ENCODE measurements at places on chromosomes 5 and 9.

- DNase-seq, result no peak
Measured at GRCh38 chr5:158635565-158635964, 464.2 kb downstream of the EBF1 start.

DNA sequence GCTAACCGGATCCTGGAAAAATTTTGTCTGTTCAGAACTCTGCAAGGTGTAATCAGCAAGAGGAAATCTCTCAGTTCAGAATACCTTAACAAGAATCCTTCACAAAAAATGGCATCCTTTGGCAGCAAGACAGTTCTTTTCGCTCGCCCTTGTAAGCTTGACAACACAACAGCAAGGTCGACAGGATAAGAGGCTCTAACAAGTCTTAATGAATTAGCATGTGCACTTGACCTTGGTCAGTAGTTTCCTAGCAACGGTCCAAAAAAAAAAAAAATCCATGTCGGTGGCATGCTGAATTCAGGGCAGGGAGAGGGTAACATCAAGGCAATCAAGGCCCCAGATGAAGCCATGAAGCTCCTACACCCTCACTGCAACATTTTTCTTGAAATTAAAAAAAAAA lies 172.8 kb downstream of the APBA1 start:
- no peak for DNase-seq

DNA sequence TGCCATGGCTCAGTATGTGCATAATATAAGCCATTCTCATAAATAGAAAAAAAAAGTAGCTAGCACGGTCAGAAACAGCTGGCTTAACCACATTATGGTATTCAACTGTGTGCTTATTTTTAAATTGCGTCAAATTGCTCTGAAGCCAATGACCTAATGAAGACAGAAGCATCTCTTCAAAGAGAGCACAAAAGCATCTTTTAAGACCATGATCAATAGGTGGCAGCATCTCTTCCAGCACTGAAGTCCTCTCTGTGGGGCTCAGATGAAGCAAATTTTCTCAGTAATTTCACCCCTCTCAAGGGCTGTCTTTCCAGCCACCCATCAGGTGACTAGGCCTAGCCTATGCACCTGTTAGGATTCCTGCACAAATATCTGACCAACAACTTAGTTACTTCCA lies 251.4 kb downstream of the GLIS3 start:
- no peak for DNase-seq

DNA sequence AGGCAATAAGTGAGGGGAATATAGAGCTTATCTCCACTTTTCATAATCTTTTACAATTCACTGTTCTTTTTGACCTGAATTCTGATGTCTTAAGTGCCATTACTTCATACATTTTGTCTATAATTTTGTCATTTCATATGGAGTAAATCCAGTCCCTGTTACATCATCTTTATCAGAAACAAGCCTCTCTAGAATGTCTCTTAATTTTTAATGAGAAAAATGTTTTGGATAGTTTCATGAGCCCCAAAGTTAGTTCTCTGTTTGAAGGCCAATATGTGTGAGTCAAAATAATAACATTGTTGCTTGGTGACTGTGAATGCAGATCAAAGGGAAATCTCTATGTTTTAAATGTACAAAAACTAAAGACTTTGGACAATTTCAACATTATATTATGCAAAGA lies 329.6 kb upstream of the ARRDC3 start:
- no peak for DNase-seq

- no peak for DNase-seq
Measured at GRCh38 chr5:122639864-122640263, 135.0 kb upstream of the SNX2 start.

DNA sequence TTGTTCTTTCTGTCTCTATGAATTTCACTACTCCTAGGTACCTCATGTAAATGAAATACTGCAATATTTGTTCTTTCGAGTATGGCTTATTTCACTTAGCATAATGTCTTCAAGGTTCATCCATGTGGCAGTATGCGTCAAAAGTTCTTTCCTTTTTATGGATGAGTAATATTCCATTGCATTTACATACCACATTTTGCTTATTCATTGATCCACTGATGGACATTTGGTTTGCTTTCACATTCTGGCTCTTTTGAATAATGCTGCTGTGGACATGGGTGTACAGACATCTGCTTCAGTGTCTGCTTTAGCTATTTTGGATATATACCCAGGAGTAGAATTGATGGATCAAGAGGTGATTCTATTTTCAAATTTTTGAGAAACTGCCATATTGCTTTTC lies 144.2 kb upstream of the PAPPA start:
- DNase-seq, result no peak

GRCh38 chr9:14846871-14847311 lies 63.3 kb downstream of the FREM1 start:
- no peak for DNase-seq

- DNase-seq, result no peak
Measured at GRCh38 chr9:123070198-123070597, 36.7 kb downstream of the GPR21 start.

DNA sequence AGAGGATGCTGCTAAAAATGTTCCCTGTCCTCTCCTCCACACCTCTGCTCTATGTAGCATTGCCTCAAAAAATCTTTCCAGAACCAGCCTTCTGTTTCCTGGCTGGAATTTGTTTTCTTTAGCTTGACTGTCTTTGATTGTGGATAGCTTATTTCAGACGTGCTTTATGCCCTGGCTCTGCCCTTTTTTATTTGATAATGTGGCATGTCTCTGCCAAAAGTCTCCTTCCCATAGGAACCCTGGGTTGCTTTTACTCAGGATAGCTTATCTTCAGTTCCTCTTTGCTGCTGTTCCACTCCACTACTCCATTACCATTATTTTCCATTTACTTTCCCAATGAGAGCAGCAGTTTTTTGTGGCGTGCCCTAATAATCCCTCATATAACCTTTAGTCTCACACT lies 885 bp upstream of the TMEM252 start:
- DNase-seq, result no peak

GRCh38 chr5:14308384-14309154 lies 165.4 kb downstream of the TRIO start:
- no peak for DNase-seq

- no peak for DNase-seq
Measured at GRCh38 chr9:95801797-95802196, 73.7 kb upstream of the ERCC6L2 start.

GRCh38 chr9:137076636-137077009 lies 694 bp upstream of the UAP1L1 start:
- no peak for DNase-seq

DNA sequence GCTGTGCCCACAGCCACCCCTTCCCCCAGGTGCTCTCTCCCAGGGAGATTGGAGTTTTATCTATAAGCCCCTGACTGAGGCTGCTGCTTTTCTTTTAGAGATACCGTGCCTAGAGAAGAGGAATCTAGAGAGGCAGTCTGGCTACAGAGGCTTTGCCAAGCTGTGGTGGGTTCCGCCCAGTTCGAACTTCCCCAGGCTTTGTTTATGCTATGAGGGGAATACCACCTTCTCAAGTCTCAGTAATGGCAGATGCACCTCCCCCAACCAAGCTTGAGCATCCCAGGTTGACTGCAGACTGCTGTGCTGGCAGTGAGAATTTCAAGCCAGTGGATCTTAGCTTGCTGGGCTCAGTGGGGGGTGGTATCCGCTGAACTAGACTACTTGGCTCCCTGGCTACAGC lies 157.4 kb downstream of the CAAP1 start:
- no peak for DNase-seq

DNA sequence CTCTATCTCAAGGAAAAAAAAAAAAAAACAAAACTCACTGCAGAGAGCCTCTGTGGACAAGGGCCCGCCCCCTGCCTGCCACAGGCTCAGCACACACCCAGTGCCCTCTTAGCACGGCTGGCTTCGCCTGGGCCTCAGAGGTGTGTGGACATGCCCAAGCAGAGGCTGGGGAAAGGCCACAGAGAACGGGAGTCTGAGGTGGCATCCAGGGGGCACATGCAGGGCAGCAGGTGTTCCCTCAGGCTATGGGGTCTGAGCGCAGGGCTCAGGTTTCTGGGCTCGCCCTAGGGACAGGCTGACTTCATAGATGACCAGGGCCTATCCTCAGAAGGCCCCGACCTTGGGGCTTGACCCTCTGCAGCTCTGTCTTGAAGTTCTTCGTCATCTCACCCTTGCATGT lies 138.7 kb downstream of the ZNF354C start:
- DNase-seq, result no peak

GRCh38 chr5:67774267-67774552 lies 441.3 kb upstream of the PIK3R1 start:
- DNase-seq, result no peak

- no peak for DNase-seq
Measured at GRCh38 chr5:129046151-129046550, 48.4 kb upstream of the ISOC1 start.

- no peak for DNase-seq
Measured at GRCh38 chr5:22844155-22844554, 9.0 kb downstream of the CDH12 start.

DNA sequence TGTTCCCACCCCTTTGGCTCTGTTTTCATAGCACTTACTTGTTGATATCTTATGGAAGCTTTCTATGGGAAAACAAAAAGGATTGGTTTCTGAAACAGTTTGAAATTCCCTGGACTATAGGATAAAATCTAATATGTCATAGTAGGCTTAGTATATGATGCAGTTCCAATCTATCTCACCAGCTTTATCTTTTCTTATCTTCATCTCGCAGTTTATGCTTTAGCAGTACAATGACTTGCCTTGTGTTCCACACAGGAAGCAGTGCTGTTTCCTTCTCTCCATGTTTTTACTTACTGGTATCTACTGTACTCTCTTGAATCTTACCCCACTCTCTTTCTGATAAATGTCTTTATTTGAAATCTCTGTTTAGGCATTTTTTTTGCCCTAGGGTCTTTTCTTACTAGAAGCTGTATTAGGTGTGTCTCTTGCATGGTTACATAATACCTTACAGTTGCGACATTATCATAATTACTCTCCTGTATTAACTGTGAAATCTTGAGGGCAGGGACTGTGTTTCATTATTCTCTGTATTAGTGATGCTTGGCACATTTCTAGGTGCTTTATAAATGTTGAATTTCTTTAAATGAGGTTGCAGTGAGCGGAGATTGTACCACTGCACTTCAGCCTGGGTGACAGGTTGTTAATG lies 76.3 kb downstream of the FOCAD start:
- DNase-seq, result no peak

DNA sequence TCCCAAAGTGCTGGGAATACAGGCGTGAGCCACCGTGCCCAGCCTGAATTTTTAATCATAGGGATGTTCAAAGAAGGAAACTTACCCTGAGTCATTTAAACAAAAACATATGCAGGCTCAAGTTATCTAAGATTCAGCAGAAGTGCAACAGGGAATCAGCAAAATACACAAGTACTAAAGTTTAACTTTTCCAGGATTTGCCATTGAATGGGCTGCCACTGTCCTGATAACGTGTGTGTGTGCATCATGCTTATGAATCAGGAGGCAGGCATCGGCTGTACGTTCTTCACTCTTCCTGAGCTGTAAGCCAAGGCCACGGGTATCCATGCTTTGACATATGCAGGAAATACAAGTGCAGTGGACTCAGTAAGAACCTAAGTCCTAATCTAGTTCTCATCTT lies 48.8 kb upstream of the FST start:
- no peak for DNase-seq

GRCh38 chr5:179287071-179287470 lies 58.2 kb downstream of the ADAMTS2 start:
- no peak for DNase-seq

DNA sequence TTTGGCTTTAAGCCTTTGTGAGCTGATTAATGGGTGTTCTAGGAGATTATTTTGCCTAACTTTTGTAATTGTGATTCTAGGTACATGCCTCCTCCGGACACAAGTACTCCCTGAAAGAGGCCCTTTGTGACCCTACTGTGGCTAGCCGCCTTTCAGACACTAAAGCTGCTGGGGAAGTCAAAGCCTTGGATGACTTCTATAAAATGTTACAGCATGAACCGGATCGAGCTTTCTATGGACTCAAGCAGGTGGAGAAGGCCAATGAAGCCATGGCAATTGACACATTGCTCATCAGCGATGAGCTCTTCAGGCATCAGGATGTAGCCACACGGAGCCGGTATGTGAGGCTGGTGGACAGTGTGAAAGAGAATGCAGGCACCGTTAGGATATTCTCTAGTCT lies 13.6 kb downstream of the ITGA1 start:
- DNase-seq, result no peak

DNA sequence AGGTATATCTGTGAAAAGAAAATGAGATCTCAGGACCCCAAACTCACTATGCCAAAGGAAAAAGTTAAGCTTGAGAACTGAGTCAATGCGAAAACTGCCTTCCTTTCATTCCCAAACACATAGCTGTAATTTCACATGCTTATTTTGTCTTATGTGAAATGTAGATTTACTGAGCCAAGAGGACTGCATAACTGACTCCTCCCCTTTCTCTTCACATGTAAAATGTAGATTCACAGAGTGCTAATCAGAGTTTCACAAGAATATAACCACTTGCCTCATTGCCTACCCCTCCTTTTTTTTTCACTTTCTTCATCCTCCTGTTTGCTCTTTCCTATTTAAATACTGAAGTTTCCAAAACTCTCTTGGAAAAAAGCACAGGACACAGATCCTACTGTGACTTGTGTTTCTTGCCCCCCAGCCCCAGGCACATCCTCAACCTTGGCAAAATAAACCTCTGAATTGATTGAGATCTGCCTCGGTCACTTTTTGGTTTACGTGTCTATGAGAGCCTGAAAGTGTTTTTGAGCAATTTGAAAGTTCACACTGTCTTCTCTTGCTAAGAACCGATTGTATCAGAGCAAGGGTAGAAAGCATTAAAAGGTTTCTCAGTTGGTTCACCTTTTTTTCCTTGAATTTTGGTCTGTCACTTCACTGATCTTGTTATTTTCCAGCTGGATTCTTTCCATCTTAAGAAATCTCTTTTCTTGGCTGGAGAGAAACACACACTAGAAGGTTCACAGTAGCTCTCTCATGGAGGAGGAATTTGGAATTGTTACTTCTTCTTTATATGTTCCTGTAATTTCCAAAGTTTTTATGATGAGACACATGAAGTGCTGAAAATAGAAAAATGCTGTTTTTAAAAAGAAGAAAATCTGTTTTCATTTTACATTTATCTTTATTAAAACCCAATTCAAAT lies 44.8 kb upstream of the SNAPC3 start:
- no peak for DNase-seq

- DNase-seq, result no peak
Measured at GRCh38 chr5:4244306-4244705, 648.7 kb downstream of the IRX1 start.

GRCh38 chr9:83986765-83987401 lies 6.3 kb downstream of the RMI1 start:
- DNase-seq, result no peak

DNA sequence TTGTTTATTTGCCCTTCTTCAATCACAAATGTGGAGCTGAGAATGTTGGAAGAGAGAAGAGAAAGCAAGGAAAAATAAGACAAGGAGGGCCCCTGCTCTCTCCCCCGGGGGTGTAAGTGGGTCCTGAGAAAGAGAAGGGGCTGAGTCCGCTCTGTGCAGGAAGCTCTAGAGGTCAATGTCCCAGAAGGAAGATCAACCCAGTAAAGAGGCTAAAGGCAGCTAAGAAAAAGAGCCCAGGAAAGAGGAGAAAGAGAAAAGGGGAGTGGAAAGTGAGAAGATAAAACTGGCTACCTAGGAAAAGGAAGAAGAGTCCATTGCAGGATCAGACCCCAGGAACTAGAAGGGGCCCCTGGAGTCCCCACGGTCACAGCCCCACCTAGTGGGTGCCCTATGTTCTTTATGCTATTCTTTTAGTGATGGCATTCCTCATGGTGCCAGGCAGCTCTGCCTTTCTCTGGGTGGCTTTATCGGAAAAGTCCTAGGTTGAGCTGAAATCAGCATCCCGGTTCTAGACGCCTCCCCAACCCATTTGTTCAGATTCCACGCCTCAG lies 583.4 kb downstream of the ACTL7B start:
- DNase-seq, result no peak
